RPMI7951 (cell line): ENCODE measurements at places on chromosomes 12 and 14. TPM values are rescaled to one million over a fixed set of nuclear protein-coding genes. Genes with fewer than 3 reads are reported as not detected.
A peak's percentile ranks its signal among the peaks of the same experiment; 100 is the strongest.

DNA sequence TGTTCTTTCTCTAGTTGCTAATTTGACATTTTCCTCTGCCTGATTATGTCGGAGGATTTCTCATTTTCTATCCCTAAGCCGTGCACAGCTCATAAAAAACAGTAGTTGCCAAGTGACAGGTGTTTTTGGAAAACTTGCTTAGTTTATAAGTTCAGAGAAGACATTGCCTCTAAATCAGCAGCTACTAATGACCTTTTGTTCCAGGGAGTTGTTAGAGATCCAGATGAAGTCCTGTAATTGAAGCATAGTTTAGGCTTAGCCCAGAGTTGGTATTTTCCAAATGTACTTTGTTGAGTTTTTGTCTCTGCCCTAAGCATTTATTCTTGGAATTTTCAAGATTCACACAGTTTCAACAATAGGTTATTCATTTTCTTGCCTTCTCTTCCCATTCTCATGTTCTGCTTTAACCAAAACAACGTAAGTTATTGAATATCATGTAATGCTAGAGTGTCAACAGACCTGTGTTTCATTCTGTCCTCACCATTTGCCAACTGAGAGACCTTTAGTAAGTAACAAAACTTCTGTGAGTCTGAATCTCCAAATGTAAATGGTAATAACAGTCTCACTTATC is 110.0 kb upstream of the SLCO1C1 start:
- no peak for DNase-seq

SYT1 gene
- 3.5 and 5.9 TPM in 2 replicates for total RNA-seq

ALDH1L2 gene
- total RNA-seq, result 6.7 and 13.8 TPM in 2 replicates

DNA sequence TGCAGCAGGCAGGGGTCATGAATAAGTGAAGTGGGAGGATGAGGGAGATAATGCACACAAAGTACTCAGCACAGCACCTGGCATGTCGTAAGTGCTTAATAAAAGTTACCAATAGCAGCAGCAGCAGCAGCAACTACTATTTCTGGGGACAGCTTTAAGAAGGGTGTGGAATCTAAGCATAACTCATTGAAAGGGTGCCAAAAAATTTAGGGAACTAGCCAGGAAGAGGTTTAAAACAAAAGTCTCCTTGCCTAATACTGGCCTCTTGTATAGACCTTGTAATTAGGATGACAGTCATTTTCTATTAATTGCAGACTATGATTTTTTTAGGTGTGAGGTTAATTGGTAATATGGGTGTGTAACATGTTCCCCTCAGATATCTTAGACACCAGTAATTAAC is 179.9 kb downstream of the PTPN11 start:
- DNase-seq, result no peak

DNA sequence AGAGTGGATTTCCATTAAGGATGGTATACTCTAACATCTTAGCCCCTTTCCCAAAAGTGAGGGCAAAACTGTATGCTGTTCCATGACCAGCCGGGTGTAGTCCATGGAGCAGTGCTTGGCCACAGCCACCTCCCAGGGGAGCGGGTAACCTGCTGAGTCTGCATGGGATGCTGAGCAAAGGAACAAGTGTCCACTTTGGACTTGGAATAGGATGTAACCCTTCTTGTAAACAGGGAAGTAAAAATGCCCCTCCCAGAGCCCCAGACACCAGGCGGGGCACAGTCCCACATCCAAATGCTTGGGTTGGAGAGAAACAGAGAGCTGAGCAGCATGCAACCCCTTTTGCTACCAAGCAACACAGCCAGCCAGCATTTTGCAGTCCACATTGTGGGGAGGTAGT is 65.6 kb downstream of the ACTN1 start:
- no peak for DNase-seq

GRCh38 chr12:46264057-46264456 is 4.8 kb downstream of the SLC38A1 start:
- DNase-seq, result no peak

GRCh38 chr12:85152311-85152729 is 116.2 kb downstream of the LRRIQ1 start:
- no peak for DNase-seq

- no peak for DNase-seq
Measured at GRCh38 chr12:19179986-19180385, 50.5 kb downstream of the PLEKHA5 start.

DNA sequence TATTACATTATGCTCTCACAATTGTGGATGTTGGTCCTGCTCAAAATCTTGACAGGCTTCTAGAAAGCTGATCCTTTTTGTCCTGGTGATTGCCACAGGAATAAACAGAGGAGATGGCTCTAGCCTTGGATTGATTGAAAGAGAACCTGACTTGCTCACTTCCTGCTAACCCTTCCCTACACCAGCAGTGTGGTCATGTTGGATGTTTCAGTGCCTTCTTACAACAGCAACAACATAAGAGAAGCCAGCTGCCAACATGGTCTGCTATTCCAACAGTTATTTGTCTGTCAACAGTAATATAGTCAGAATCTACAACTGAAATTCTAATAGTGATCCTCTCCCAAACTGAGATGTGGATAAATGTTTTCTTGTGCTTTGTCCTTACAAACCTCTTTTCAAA is 311.6 kb upstream of the DIO2 start:
- no peak for DNase-seq

IQSEC3 gene
- total RNA-seq, result not detected in 2 replicates

DNA sequence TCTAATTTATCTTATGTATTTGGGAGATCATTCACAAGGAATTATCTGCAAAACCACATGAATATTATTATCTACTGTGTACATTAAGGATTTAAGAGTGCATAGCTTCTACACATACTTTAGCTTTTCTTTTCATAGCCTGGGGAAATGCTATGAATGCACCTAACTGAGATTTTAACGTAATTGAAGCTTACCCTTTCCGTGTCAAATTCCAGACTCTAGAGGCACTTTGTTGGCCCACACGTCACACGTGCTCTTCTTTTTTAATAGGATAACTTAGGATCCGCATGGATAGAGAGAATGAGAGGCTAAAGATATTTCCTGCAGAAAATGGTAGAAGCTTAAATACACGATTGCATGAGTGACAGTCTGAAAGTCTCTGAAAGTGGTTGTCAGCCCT is 481.1 kb downstream of the PCNX1 start:
- DNase-seq, result no peak

- DNase-seq, result peak; percentile 89
Measured at GRCh38 chr12:52860102-52860823, 11.5 kb upstream of the KRT78 start.

NTN4 gene
- 1.4 and 3.1 TPM in 2 replicates for total RNA-seq

DNA sequence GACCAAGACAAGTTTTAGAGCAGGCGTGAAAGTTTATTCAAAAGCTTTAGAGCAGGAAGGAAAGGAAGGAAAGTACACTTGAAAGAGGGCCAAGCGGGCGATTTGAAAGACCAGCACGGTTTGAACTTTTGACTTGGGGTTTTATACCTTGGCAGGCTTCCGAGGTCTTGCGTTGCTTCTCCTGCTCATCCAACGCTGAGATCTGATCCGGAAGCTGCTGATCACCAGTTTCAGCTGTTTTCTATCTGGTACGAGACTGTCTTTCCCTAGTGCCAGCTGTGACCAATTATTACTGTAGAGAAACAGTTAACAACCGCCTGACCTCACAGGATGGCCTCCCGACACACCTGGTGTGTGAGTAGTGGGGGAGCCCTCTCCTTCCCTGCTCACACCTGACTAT is 20.6 kb upstream of the SNRPF start:
- peak; percentile 92 for DNase-seq

DNA sequence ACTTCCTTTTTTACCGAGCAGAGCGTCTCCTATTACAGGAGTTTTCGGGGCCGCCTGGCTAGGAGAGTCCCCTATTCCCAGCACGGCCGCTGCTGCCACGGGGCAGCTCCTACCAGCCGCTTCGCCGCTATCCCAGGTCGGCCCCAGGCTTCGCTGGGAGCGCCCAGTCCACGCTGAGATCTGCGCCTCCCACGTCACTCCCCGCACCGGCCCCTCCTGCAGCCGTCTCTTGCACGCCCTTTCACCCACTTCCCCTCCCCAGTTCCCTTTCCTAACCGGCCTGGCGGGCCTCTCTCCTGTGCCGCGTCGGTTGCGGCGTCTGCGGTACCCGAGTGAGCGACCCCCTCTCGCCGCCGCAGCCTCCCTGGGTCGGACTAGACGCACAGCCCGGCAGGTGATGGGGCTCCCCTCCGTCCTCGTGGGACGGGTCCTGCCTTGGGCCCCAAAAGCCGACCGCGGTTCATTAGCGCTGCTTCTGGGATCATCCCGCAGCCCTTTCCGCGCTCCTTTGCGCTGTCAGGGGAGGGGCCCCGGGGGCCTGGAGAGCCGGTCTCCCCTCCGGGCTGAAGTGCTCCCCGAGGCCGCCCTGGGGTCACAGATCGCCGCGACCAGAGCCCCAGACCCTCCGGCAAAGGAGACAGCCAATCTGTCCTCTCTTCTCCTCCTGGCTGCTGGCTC is 1318.4 kb downstream of the TMEM121 start:
- DNase-seq, result peak; percentile 28

MGP gene
- 5.9 and 7.9 TPM in 2 replicates for total RNA-seq

DNA sequence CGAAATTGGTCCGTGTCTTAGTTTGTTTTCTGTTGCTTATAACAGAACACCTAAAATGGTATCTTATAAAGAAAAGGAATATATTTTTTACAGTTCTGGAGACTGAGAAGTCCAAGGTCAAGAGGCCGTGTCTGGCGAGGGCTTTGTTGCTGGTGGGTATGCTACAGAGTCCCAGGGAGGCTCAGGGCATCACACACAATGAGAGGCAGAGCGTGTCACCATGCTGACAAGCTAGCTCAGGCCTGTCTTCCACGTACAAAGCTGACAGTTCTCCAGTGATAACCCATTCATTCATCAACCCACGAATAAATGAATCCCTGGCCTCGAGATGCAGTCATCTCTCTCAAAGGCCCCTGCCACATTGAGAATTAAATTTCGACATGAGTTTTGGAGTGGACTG is 56.7 kb upstream of the AEBP2 start:
- no peak for DNase-seq
